ENCODE measurements at places on chromosomes 2 and 18. TPM values are rescaled to one million over a fixed set of nuclear protein-coding genes. Genes with fewer than 3 reads are reported as not detected.
A peak's percentile ranks its signal among the peaks of the same experiment; 100 is the strongest.

VWC2L gene
- total RNA-seq = not detected

- DNase-seq = no peak
Measured at GRCh38 chr2:48587961-48588360, 29.7 kb upstream of the GTF2A1L start.

PDE11A gene
- total RNA-seq = not detected

UGT1A3 gene
- total RNA-seq = not detected

ANXA4 gene
- 27.5 TPM for total RNA-seq

GRCh38 chr2:8157621-8158430, 524.0 kb upstream of the ID2 start:
- DNase-seq = no peak

- peak; percentile 49 for DNase-seq
Measured at GRCh38 chr2:200467806-200468681, 41.8 kb downstream of the KCTD18 start.

ITSN2 gene
- 110 TPM for total RNA-seq

- no peak for DNase-seq
Measured at GRCh38 chr2:182148344-182148743, 162.7 kb downstream of the PPP1R1C start.

- DNase-seq = no peak
Measured at GRCh38 chr2:131058920-131059319, 34.3 kb downstream of the FAM168B start.

TEX44 gene
- total RNA-seq = not detected

GRCh38 chr2:208265371-208265800, 669 bp upstream of the PIKFYVE start:
- peak; percentile 53 for DNase-seq

PLEK gene
- total RNA-seq = 28.4 TPM

DNA sequence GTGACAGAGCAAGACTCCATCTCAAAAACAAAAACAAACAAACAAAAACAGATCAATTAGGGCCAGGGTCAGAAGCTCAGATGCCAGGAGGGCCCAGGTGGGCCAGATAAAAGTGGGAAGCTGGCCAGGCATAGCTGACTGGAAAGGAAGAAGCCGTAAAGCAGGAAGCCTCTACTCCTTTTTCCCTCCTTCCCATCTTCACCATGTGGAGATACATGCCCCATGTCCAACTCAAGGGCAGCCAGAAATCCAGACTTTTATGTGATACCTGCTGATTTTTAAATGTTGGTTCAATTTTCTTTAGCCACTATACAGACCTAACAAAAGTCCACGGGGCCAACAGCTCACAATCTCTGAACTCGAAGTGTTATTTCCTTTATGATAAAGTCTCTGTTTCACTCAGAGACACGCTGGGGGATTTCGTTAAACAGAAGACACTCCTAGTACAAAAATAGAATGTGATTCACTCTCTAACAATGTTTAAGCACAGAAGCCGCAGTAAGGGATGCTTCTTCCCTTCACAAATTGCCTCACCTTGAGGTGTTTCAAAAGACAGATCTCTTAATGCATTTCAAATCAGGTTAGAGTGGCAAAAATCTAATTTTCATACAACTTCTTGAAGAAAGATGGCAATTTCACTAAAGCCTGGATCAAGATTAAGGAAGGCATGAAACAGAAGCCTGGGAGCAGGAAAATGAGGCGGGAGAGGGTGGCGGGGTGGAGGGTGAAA, 14.0 kb downstream of the TMEM247 start:
- DNase-seq = no peak

DNA sequence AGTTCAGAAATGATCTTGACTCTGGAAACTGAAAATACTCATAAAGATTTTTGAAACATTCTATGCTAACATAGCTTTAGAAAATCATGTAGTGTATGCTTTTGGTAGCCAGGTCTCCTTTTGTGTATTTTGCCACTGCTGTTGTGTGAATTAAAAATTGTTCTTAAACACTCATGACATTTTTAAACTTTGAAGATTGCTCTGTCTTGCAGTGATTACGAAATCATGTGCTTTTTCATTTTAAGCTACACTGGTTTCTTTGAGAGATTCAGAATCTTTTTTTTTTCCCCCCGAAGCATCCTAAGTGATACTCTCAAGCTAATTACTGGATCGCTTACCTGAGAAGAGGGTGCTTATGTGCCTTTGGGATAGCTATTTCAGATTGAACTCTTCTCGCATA, 60.0 kb downstream of the ANKRD12 start:
- DNase-seq = no peak

- no peak for DNase-seq
Measured at GRCh38 chr2:215969131-215969841, 44.1 kb downstream of the MREG start.

DNA sequence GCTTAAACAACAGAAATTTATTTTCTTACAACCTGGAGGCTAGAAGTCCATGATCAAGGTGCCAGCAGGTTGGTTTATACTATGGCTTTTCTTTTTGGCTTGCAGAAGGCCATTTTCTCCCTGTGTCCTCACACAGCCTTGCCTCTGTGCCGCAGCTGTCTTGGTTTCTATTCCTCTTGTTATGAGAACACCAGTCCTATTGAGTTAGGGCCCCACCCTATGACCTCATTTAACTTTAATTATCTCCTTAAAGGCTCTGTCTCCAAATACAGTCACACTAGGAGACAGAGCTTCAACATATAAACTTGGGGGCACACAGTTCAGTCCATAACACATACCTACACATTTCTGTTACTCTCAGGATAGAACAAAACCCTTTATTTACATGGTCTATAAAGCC, 17.3 kb upstream of the RHOB start:
- DNase-seq = no peak

- DNase-seq = no peak
Measured at GRCh38 chr2:105244451-105244850, 2.9 kb downstream of the GPR45 start.

DNA sequence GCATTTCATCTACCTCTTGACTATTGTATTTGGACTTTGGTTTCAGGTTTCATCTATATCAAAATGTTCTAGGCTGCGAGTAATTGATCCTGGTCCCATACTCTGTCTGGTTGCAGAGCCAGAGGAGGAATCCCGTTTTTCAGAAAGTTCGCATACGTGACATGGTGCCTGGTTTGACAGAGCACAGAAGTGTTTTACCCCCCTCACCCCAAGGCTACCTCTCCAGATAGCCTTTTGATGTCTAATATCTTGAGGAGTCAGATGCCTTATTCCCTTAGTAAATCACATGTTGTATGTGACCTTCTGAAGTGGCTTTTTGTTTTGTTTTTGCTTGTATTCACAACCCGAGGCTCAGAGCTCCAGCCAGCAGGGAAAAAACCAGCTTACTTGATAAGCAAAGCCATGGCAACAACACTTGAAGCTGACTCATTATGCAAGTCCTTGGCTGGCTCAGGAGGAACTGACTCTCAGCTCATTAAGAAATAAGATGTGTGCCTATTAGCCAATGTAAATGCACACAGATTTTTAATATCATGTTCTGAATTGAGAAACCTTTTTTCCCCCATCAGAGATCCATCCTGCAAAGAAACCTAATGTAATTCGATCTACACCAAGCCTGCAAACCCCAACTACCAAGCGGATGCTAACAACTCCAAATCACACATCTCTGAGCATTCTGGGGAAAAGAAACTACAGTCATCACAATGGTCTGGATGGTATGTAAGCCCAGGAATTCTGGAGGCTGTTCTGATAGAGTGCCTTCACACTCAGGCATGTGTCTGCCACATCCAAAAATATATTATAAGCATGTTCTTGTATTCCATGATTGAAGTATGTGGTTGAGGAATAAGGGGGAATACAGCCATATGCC, 41.4 kb downstream of the OXER1 start:
- DNase-seq = no peak

DNA sequence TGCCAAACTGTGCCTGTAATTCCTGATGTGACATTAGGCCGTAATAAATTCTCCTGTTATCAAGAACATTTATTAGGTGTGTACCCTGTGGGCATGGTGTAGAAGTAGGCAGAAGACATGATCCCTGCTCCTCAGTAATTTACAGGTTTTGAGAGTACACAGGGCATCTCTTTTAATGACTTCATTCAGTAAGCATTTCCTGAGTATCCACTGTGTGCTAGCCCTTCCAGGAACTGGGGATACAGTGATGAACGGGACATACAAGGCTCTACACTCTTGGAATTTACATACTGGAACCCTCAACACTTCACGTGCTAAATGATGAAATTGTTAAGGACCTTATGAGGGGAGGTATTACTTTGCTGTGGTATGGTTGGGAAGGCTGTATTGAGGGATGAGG, 30.2 kb downstream of the DIS3L2 start:
- no peak for DNase-seq

All from T-cell (primary cell).